ENCODE measurements at places on chromosomes 2 and 18. TPM values are rescaled to one million over a fixed set of nuclear protein-coding genes. Genes with fewer than 3 reads are reported as not detected.

- no peak for DNase-seq
Observed at GRCh38 chr18:39260565-39260964, 1695.0 kb upstream of the CELF4 start.

GRCh38 chr2:219176818-219177551 is at the start of gene CNPPD1:
Gene CNPPD1 (minus strand): TSS chr2:219176925. CDS start chr2:219176828, 97 bp downstream.
- DNase-seq: peak; percentile 84

- peak; percentile 48 for DNase-seq
Observed at GRCh38 chr2:171706152-171706803, 19.0 kb downstream of the DYNC1I2 start.

GRCh38 chr18:68666381-68666780 is 48.5 kb downstream of the TMX3 start:
- DNase-seq: no peak

DNA sequence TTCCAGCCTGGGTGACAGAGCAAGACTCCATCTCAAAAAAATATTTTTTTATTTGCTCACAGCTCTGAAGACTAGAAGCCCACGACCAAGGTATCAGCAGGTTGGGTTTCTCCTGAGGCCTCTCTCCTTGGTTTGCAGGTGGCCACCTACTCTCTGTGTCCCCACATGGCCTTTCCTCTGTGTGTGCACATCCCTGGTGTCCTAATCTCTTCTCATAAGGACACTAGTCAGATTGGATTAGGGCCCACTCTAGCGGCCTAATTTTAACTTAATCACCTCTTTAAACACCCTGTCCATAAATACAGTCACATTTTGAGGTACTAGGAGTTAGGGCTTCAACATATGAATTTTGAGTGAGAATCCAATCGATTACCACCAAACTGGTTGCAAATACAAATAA is 2.0 kb upstream of the RAB3GAP1 start:
- no peak for DNase-seq

DNA sequence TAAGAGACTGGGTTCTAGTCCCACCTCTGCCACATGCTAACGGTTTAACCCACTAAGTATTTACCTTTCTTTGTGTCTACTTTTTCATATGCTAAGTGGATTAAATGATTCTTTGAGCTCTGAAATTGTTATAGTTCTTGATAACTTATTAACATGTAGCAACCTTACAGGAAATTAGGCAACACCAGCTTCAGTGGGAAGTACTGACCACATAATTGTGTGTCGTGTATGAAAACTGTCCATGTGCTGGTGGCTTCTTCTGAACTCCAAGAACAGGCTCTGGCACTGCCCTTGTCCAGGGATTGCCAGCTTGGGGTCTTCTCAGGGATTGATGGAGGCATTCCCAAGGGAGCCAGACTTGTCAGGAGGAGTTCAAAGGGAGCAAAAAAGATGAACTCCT is 427.7 kb downstream of the TGIF1 start:
- no peak for DNase-seq

- DNase-seq: no peak
Observed at GRCh38 chr18:25732862-25733261, 357.6 kb downstream of the SS18 start.

GRCh38 chr18:22641958-22642357 is 224.2 kb upstream of the CTAGE1 start:
- no peak for DNase-seq

- DNase-seq: no peak
Observed at GRCh38 chr2:64832936-64833335, 156.3 kb upstream of the SLC1A4 start.

- no peak for DNase-seq
Observed at GRCh38 chr2:122340246-122340645, 584.8 kb downstream of the TSN start.

DNA sequence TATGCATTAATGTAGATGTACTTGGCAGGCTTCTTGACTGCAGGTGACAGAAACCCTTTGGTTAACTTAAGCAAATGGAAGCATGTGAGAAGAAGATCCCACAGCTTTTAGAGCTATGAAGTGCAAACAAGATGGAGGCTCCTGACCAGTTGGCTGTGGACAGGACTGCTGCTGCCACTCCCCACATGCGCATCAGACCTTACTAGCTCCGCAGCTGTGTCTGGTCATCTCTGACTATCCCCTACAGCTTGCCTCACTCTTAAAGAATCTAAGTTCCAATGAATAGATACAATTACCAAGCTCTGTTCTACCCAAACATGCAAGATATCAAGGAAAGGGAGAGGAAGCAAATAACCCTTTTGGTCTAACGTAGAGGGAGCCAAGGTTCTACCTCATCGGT is 587.6 kb downstream of the DSC3 start:
- DNase-seq: no peak

DNA sequence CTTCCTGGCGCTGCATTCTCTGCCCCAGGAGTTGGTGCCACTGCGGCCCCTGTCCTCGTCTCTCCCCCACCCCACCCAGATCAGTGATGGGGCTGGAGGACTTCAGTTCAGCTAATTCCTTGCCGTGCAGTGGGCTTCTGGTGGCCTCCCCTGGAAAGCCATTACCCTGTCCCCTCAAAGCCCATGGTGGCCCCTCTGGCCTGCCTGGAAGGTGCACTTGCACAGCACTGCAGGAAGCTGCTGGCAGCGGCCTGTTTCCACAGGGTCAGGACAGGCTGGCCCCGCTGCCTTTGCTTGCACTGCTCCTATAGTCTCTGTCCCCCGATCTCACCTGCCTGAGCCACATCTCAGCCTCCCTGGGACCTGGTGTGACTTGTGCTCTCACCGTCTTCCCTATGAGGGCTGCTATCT is 105.1 kb downstream of the USP40 start:
- no peak for DNase-seq

- DNase-seq: no peak
Observed at GRCh38 chr2:38194751-38195150, 118.8 kb upstream of the CYP1B1 start.

DNA sequence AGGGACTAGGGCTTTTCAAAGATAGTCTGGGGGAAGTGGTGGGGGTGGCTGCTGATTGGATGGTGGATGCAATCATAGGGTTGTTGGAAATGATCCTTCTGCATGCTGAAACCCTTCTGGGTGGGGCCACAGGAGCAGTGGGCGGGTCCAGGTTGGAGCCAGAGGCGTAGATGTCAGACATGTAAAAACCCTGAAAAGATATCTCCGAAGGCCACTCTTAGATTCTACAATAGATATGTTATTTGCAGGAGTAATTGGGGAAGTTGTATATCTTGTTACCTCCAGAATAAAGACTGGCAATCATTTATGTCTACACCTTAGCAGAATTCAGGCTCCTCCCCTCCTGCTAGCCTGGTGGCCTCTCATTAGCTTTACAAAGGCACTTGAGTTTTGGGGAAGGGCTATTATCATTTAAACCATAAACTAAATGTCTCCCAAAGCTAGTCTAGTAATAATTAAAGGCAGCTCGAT is 8.2 kb upstream of the FAM98A start:
- DNase-seq: no peak

- DNase-seq: peak; percentile 72
Observed at GRCh38 chr2:127106991-127107621, at the start of gene BIN1. Gene BIN1 (minus strand): TSS chr2:127107154. CDS start chr2:127106943, 211 bp downstream.

The CNTNAP5 gene
- not detected for total RNA-seq

The IL36B gene
- total RNA-seq: not detected

The FABP1 gene
- total RNA-seq: not detected

The PDE1A gene
- total RNA-seq: not detected

The DCDC2C gene
- total RNA-seq: not detected

Data from naive thymus-derived CD4-positive, alpha-beta T cell (primary cell).